ENCODE measurements at places on chromosomes 1 and 21. TPM values are rescaled to one million over a fixed set of nuclear protein-coding genes. Genes with fewer than 3 reads are reported as not detected.

The TRIM58 gene
- total RNA-seq: 0.53 TPM

The FCN3 gene
- not detected for total RNA-seq

The KCNJ6 gene
- not detected for total RNA-seq

The ACTL8 gene
- not detected for total RNA-seq

The PRAMEF26 gene
- total RNA-seq: not detected

The S100A4 gene
- 473 TPM for total RNA-seq

The YY1AP1 gene
- 55.1 TPM for total RNA-seq

The RHOU gene
- 0.87 TPM for total RNA-seq

The MYCL gene
- total RNA-seq: 0.12 TPM

The PAQR7 gene
- total RNA-seq: 8.2 TPM

The DYNLT5 gene
- total RNA-seq: 0.40 TPM

The SLC9C2 gene
- not detected for total RNA-seq

The BCAN gene
- not detected for total RNA-seq

The UQCRHL gene
- total RNA-seq: 12.0 TPM

The SFN gene
- not detected for total RNA-seq

The IL12RB2 gene
- not detected for total RNA-seq

The AGTRAP gene
- total RNA-seq: 28.0 TPM

The LYPD8 gene
- not detected for total RNA-seq

The GBP6 gene
- total RNA-seq: not detected

The FALEC gene
- not detected for total RNA-seq

The PGLYRP4 gene
- not detected for total RNA-seq

The PGM1 gene
- 28.4 TPM for total RNA-seq
